ENCODE measurements at places on chromosomes 7 and 10.

- DNase-seq: no peak
These were observed 34.6 kb downstream of the SCART1 start for GRCh38 chr10:133488354-133488753.

DNA sequence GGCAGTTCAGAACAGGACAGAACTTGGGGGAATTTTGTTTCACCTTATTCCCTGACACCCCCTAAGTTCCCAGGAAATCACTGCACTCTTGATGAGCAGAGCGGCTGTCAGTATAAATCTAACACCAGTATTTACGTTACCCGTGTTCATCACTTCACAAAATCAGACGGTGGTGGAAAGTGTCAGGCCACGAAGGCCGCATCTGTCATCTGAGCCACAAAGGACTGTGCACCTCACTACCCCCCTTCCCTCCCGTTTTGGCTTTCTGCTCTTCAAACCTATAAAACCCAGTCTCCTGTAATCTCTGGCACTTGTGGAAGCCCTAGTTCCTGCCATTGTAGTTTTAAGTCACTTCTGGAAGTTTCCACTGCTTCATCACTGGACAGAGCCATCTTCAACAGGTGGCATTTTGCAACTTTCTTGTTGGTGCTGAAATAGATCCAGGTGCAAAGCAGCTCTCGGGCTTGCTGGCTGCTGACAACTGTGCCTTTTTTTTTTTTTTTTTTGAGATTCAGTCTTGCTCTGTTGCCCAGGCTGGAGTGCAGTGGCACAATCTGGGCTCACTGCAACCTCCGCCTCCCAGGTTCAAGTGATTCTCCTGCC lies 9.5 kb downstream of the ZFAND2A start:
- no peak for DNase-seq

DNA sequence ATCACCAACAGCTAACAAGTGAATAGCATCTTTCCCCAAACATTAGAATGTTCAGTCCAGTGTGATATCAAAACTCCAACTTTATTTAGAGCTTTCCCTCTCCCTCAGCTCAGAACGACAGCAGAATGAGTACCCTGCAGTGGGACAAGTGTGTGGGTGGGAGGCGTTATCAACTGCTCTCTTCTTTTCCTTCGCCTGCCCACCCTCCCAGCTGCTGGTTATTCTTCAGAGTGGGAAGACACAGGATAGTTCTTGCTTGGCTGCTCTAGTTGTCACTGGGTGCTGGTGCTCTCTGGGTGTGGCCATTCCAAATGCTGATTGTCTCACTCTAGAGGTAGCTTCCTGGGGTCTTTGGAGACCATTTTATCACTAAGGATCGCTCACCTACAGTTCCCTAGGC lies 13.7 kb upstream of the FAM241B start:
- no peak for DNase-seq

DNA sequence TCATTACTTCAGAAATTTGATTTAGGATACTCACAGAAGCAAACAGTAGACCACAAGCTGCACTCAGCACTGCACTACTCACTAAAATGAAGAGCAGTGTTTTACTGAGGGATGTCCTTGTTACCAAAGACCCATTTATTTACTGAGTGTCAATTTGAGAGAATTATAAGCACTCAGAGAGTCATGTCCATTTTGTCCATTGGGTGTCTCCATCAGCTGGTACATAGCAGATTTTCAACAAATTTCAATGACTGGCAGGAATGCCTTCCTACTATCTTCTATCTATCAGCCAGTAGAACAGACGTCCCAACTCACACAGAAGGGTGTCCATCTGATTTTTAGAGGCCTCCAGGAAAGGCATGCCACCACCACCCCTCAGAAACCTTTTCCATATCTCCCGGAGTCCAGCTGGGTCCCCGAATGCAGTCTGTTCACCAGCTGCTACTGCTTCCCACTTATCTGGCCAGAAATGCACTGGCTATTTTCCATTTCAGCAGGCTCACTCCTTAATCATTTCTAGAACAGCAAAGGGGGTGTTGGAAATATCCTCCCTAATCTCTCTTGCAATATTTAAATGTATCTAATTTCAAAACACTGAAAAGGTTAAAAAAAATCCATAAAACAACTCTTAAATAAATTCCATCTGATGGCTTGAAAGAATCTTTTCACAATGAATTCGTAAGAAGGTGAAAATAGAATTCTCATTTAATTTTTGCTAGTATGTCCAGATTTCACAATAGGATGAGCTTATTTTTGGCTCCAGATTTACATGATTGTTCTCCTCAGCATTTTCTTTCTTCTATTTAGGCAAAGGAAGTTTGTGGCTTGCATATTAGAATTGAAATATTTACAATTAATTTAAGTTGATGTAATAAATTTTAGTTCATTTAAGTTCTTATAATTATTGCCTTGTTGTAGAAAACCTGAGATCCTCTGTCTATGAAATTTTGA lies 1164.0 kb upstream of the CELF2 start:
- DNase-seq: no peak

DNA sequence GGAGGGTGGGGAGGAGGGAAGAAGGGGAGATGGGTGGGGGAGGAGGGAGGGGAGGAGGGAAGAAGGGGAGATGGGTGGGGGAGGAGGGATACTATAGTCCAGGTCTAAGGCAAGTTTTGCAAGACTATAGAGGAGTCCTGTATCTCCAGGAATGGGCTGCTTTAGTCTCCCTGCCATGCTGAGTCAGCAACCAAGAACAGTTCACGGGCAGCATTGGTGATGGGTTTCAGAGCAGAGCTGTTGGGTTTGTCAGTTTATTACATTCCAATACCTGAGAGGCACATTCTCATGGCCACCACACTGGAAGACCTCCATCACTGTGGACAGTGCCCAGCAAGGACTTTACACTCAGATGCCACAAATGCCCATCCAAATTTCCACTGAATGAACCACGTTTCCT lies 212.7 kb downstream of the GRM8 start:
- DNase-seq: no peak

DNA sequence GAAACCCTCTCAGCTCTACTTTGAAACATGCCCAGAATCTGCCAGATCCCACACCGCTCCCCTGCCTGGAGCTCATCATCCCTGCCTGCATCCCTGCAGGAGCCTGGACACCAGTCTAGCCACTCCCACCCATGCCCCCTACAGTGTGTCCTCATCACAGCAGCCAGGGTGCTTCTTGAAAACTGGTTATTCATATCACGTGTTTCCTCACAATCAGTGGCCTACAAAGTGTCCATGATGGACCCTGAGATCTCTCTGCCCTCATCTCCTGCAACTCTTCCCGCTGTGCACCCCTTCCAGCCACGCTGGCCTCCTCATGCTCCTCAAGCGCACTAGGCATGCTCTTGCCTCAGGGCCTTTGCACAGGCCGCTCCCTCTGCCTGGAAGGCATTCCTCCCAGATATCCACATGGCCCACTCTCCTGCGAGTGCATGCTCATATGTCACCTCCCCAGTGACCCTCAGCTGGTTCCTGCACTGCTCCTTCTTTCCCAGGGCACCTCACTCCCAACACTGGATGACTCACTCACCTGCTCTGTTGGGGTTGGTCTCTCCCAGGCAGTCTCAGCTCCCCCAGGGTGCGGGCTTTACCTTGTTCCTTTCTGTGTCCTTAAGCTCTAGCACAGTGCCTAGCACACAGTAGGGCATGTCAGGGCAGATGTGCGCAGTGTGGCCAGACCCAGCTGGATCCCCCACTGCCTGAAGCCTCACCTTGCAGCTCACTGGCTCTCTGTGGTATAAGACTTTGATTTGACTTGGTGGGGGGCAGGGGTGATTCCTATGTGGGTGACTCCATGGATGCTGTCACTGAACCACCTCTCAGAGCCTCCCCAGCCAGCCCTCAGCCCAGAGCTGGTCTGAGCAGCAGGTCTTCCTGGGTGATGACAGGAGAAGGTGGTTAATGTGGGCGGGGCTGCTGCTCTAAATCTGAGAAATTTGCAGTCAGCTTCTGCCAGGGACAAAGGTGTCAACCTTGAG lies 37.3 kb downstream of the CDH23 start:
- no peak for DNase-seq

DNA sequence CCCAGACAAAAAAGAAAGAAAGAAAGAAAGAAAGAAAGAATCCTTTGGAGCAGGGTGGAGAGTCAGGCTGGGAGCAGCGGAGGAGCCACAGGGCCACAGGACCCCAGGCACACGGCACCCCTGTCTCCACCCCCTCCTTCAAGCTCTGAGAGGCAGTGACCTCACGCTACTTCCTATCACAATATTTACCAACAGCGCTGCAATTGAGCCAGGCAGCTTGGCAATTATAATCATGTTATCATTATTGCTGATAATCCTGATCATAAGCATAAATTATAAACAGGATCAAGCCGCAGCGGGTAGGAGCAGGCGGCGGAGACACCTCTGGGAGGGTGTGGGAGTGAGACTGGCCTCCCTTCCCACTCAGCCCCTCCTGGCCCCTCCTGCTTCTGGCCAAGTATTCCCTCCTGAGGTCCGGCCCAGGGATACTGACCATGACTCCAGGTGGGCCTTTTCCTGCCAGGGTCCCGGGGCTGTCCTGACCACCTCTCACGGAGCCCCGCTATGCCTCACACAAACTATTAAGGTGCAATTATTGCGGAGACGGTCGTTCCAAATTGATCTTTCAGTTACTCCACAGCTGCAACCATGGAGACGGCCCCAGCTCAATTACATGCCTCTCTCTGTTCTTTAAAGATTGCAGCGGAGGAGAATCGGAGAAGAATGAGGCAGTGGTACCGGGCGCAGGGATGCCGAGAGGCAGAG lies 10.0 kb upstream of the GTF2IRD1 start:
- DNase-seq: no peak

- no peak for DNase-seq
These were observed 231.9 kb upstream of the PPP2R2D start for GRCh38 chr10:131668903-131669302.

GRCh38 chr7:24825931-24826661 lies 68.8 kb upstream of the GSDME start:
- DNase-seq: no peak

DNA sequence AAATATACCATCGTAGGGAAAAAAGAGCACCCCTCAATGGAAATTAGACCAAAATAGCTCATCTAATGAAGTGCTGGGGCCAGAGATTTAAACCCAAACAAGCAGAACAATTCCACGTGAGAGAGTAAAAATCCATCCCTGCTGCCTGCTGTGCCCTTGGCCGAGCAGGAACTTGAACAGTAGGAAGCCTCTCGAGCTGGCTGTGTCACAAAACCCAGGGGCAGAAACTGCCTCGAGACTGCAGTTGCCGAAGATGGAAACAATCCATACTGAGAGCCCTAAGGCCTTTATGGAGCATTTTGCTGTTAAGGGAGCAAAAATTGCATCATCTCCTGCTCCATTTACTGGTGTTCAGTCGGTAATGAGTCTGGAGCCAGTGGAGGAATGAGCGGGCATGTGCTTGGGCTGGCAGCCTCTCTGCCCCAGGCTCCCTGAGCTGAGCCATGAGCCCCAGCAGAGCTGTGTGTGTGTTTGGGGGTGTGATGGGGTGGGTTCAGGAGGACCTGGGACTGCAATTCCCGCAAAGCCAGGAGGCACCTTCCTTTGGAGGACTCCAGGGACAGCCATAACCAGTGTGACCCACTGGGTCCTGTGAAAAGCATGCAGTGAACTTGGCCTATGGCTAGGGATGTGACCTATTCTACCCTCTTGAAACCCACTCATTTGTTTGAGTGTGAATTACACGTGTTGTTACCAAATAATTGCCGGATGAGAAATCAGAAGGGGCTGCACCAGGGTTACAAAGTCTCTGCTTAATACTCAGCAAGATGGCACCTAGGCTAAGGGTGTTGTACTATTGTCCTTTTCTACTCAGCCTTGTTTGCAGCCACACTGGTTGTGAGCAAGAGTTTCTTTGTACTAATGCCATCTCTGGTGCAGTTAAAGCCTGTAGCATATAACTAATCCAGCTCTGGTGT lies 58.3 kb downstream of the CDHR3 start:
- DNase-seq: no peak

GRCh38 chr10:132360766-132361447 lies 28.9 kb downstream of the LRRC27 start:
- DNase-seq: peak; percentile 55

DNA sequence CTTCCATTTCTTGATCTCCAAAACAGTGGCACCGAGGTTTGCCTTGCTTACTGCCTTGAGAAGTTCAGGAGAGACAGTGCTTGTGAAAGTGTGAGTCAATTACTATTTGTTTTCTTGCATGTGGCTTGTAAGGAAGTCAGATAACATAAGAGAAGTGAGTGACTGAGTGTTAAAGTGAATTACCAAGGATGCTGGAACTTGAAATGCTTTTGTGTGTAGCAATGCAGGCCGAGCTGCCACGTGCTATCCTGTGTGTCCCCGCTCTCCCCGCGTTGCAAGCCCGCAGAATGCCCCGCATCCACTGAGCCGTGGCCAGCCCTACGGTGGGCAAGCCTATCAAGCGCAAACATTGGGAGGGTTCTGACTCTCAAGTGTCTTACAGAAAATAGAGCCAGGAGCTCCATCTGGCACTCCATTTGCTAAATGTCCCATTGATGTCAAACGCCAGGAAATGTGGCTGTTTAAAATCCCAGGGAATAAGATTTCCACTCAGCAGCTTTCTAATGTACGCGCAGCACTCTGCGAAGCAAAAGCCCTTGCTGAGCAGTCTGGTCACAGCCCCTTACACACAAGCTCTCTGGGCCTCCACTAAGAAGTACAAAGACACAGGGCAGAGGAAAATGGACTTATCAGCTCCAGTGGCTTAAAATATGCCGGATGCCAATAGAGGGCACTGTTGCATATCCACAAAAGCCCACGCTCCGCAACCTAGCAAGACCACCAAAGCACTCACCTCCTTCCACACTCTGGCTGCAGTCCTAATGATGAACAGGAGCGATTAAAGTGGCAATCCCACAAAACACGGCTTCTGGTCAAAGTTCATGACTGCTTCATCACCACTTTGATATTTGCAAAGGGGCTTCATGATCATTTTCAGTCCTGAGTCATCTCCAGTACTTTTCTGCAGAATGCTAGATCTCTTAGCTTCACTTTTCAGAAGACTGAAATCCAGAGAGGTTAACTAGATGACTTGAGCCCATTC lies 158.0 kb upstream of the ITGB1 start:
- peak; percentile 31 for DNase-seq

DNA sequence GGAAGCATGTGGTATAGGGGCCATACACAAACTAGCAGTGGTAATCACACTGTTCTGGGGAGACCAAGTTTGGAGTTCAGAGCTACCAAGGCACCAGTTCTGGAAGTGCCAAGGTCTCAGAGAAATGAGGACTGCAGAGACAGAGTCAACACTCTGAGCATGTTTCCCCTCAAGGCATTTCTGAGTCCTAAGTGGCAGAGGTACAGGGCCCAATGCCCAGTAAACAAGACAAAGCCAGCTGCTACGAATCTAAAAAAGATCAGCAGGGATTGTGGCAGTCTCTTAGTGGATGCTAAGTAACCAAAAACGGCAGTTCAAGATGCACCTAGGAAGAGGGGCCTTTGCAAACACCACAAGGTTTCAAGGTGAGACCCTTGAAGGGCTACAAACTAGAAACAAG lies 271.9 kb downstream of the TNS3 start:
- no peak for DNase-seq
